ENCODE measurements at places on chromosomes 4 and X.

DNA sequence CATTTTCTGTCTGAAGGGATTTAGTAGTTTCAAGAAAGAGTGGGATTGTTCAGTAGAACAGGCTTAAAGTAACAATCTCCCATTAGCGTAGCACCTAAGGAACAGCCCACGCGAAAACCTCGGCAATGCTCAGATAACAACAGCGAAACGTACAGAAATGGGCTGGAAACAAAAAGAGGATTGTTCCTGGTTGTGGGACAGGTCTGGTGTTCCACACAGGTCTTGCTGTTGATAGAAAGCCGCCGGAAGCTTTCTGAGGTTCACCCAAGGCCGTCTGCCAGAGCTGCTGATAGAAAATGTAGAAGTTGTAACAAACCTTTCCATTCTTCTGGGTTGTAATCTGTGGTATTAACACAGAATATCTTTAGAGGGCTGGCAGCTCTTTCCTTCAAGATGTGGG is 69.4 kb upstream of the CLCN4 start:
- DNase-seq, result no peak

DNA sequence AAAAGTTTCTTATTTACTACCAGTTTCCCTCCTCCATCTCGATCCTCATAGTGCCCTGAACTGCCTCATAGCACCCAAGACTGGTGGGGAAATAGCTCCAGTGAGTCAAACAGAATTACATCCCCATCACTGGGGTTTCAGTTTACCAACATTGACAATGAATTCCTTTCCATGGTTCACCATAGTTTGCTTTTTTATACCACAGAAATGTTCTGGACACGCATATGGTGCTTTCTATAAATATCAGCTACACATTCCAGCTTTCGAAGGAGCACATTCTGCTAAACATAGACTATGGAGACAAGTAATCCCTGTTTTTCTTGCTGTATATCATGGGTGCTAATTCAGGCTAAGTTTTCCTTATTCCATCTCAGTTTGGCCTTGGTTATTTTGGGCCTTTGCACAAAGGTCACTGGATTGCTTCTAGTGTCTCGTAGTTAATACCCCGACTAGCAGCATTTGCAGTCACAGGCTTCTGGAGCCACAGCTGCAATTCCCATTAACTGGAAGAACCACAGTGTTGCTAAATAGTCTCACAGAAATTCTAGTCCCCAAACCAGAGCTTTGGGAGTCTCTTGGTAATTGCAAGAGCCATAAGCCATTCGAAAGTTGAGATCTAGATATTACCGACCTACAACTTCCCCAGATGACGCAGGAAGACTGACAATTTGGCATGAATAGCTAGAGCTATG is 53.4 kb upstream of the TRPC3 start:
- no peak for DNase-seq

DNA sequence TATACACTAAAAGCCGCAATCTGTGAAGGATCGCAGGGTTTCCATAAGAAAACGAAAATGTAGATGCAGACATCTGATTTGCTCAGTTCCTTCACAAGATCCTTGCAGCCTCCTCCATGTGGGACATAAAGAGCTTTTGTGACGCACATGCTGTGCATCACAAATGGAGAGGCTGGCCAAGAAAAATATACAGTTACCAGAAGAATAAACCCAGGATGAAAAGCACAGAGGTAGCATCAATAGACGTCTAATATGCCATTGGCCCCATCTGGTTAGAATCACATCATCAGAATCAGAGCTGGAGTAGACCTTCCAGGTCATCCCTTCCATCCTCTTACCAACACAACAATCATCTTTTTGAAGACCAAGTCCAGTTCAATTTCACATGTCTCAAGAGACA is 517.4 kb downstream of the RAB28 start:
- no peak for DNase-seq

- DNase-seq, result peak; percentile 89
Observed at GRCh38 chr4:7803992-7804755, 135.5 kb downstream of the AFAP1 start.

GRCh38 chr4:119243868-119244267 is 31.4 kb downstream of the USP53 start:
- DNase-seq, result no peak

GRCh38 chrX:97628326-97628725 is 744.6 kb downstream of the RPA4 start:
- no peak for DNase-seq

DNA sequence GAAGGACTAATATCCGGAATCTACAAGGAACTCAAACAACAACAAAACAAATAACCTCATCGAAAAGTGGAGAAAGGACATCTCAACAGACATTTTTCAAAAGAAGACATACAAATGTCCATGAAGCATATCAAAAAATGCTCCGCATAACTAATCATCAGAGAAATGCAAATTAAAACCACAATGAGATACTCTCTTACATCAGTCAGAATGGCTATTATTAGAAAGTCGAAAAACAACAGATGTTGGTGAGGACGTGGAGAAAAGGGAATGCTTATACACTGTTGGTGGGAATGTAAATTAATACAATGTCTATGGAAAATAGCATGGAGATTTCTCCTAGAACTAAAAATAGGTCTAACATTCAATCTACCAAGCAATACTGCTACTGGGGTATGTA is 51.1 kb upstream of the MYOZ2 start:
- DNase-seq, result no peak
